IgD-negative memory B cell (primary cell): ENCODE measurements at places on chromosomes 7 and 10. TPM values are rescaled to one million over a fixed set of nuclear protein-coding genes. Genes with fewer than 3 reads are reported as not detected.

Gene GIMAP4
- polyA plus RNA-seq, result 16.2 TPM

Gene HYAL4
- not detected for polyA plus RNA-seq

Gene NACAD
- not detected for polyA plus RNA-seq

Gene HOXA5
- polyA plus RNA-seq, result not detected

Gene CYP2C19
- not detected for polyA plus RNA-seq
